Placental pericyte (primary cell): ENCODE measurements at places on chromosomes 6 and 20. TPM values are rescaled to one million over a fixed set of nuclear protein-coding genes. Genes with fewer than 3 reads are reported as not detected.

The CDS2 gene
- 22.3 and 61.7 TPM in 2 replicates for total RNA-seq

The GABRR2 gene
- total RNA-seq: 0.14 TPM in 1 of 2 replicates, not detected in the other

The FBXL4 gene
- 12.9 and 16.5 TPM in 2 replicates for total RNA-seq

The MAD2L1BP gene
- 24.3 and 32.4 TPM in 2 replicates for total RNA-seq

The IL17F gene
- not detected in 2 replicates for total RNA-seq

The PRPH2 gene
- 2.6 and 3.9 TPM in 2 replicates for total RNA-seq

The FAM8A1 gene
- total RNA-seq: 12.9 and 15.6 TPM in 2 replicates

The GJA10 gene
- total RNA-seq: not detected in 2 replicates

The NKX2-4 gene
- total RNA-seq: not detected in 2 replicates

The BPIFB2 gene
- total RNA-seq: not detected in 2 replicates

The SALL4 gene
- 0.29 and 0.88 TPM in 2 replicates for total RNA-seq

The PRDM13 gene
- not detected in 2 replicates for total RNA-seq

The KIF25 gene
- total RNA-seq: 0.14 and 0.22 TPM in 2 replicates

The RSPH4A gene
- total RNA-seq: 0.22 and 0.43 TPM in 2 replicates

The PTPRK gene
- total RNA-seq: 105 and 166 TPM in 2 replicates

The TFB1M gene
- total RNA-seq: 32.5 and 39.6 TPM in 2 replicates

The CDH4 gene
- 0.14 and 2.0 TPM in 2 replicates for total RNA-seq

The LBP gene
- total RNA-seq: not detected in 2 replicates

The TREML2 gene
- not detected in 2 replicates for total RNA-seq

The HECA gene
- total RNA-seq: 14.4 and 14.7 TPM in 2 replicates

The OPN5 gene
- not detected in 2 replicates for total RNA-seq

The ADAM33 gene
- total RNA-seq: 11.4 and 19.5 TPM in 2 replicates

The FAM209A gene
- not detected in 2 replicates for total RNA-seq

The CCM2L gene
- total RNA-seq: not detected in 2 replicates

The GNAS-AS1 gene
- total RNA-seq: 0.44 and 1.0 TPM in 2 replicates

The NKAIN4 gene
- total RNA-seq: 0.57 and 1.1 TPM in 2 replicates

The TBC1D22B gene
- total RNA-seq: 9.0 and 9.6 TPM in 2 replicates

The ZNF334 gene
- 1.1 and 4.6 TPM in 2 replicates for total RNA-seq

The NTSR1 gene
- 0.22 and 29.8 TPM in 2 replicates for total RNA-seq

The LPA gene
- total RNA-seq: not detected in 2 replicates

The TGM3 gene
- total RNA-seq: not detected in 2 replicates

The KCNK15 gene
- under 0.01 TPM in 1 of 2 replicates, not detected in the other for total RNA-seq

The GTSF1L gene
- total RNA-seq: not detected in 2 replicates

The ZNF391 gene
- total RNA-seq: under 0.01 and 0.14 TPM in 2 replicates

The TSPO2 gene
- total RNA-seq: not detected in 2 replicates

The NOX3 gene
- under 0.01 TPM in 1 of 2 replicates, not detected in the other for total RNA-seq

The ARG1 gene
- not detected in 2 replicates for total RNA-seq

The TNXB gene
- 3.0 and 81.8 TPM in 2 replicates for total RNA-seq

The LHFPL5 gene
- not detected in 2 replicates for total RNA-seq

The DST gene
- total RNA-seq: 263 and 349 TPM in 2 replicates
